ENCODE measurements at places on chromosomes 3 and 15.

DNA sequence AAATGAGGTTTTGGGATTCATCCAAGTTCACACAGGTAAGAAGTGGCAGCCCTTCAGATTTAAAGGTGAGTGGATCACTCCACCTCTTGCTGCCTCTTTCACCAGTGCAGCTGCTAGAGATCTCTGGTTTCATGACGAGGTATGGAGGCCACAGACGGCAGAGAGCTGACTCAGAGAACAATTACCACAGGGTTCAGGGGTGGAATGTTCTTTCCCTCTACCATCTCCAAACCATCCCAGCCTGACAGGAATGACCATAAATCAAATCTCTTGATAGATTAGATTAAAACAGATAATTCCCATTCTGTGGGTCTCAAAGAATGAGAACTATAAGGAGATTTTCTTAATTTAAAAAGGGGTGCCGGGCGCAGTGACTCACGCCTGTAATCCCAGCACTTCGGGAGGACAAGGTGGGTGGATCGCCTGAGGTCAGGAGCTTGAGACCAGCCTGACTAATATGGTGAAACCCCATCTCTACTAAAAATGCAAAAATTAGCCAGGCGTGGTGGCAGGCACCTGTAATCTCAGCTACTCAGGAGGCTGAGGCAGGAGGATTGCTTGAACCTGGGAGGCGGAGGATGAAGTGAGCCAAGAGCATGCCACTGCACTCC lies 174.2 kb upstream of the ATP11B start:
- no peak for DNase-seq

DNA sequence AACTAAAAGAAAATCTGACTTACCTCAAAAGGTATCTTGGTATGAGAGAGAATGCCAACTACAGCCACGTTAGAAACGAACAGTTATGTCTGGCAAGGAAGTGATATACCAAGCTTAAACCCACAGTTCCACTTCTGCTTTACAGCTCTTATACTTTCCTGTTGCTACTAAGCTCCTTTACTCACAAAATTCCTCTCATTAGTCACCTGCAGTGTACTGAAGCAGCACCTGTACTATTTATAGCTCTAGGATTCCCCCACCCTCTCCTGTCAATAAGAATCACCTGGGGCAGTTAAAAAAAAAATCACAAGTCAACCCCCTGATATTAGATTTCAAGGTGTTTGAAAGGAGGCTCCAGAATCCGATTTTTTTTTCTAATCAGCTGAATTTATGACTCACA lies 2.9 kb upstream of the TMEM266 start:
- DNase-seq, result no peak

DNA sequence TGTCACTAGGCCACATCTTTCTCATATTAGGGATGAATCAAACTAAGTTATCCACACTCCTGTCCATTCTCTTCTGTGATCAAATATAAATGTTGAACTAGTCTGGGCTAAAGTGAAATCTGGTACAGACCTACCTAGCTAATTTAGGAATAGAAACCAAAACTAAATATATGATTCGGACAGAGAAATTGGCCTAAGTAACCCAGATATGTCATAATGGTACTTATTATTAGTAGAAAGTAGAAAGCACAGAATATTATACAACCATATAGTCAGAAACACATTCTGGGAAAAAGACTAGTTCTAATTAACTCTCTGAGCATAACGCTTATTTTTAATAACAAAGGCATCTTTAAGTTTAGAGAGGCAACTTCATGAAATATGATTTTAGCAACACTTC lies 389.0 kb downstream of the LSAMP start:
- no peak for DNase-seq

DNA sequence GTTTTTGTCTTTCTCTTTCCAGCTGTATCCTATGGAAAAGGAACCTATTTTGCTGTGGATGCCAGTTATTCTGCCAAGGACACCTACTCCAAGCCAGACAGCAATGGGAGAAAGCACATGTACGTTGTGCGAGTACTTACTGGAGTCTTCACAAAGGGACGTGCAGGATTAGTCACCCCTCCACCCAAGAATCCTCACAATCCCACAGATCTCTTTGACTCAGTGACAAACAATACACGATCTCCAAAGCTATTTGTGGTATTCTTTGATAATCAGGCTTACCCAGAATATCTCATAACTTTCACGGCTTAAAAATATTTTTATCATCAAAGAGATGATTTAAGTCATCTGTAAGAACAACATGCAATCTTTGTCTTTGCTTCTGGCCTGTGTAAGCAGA lies 44.9 kb upstream of the PARP14 start:
- DNase-seq, result no peak

- no peak for DNase-seq
These were observed 76.9 kb upstream of the DNAJC19 start for GRCh38 chr3:181066143-181067087.

GRCh38 chr15:62867844-62868243 lies 174.7 kb upstream of the TPM1 start:
- no peak for DNase-seq

DNA sequence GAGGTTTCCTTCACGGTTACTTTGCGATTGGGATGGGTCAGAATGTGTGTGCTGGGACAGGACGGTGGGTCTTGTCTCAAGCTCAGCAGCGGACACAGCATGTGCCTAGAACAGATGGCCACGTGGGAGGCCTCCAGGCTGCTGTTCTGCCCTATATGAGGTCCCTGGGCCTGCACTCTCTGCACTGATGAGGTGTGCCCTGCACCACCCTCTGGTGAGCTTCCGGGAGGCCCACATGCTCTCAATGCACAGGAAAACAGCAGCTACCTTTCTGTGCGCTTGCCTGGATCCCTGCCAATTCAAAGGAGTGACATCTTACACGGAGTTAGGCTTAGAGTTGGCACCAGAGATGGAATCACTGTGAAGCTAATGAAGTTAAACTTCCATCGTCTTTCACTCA lies 59.8 kb downstream of the BOC start:
- no peak for DNase-seq

DNA sequence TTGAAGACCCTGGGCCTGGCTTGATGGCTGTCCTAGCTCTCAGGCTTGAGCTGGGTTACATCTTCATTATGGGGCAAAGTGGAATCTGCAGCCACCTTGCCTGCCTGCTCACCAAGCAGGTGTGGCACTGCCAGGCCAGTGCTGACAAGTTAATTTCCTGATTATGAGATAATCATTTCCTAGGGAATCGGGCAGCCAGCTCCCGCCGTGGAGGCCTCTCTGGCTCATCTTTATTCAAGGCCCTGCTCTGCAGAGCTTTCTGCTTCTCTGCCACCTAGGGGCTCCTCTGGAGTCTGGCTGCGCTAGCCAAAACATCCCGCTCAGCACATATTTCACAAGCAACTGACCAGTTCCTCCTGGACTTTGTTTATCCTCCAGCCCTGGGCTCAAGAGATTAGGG lies 9.9 kb downstream of the LOXL1 start:
- no peak for DNase-seq

DNA sequence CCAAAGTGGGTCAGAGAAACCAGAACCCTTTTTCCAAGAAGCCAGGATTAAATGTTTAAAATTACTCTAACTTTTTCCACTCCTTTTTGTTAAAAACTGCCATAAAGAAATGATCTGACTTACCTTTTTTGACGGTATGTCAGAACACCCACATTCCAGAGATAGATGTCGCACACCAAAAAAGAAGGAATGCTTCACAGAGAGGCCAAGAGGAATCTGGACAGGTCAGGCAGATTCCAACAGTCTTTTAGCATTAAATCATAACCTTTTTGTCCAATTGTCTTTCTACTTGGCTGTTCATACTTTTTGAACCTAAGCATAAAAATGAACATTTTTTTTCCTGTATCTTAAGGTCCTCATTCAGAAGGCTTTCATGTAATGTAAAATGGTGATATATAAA lies 846.9 kb downstream of the NSUN3 start:
- no peak for DNase-seq

GRCh38 chr15:90232196-90232595 lies 1.5 kb downstream of the CIB1 start:
- no peak for DNase-seq

GRCh38 chr3:187662848-187663409 lies 7.3 kb downstream of the SST start:
- DNase-seq, result no peak

GRCh38 chr3:65701516-65701915 lies 337.2 kb downstream of the MAGI1 start:
- DNase-seq, result no peak

GRCh38 chr3:72489901-72490300 lies 358.3 kb downstream of the SHQ1 start:
- DNase-seq, result no peak
